ENCODE measurements at places on chromosomes 6 and 20.

- DNase-seq = no peak
These were observed 214.5 kb downstream of the TBX18 start for GRCh38 chr6:84549917-84550316.

DNA sequence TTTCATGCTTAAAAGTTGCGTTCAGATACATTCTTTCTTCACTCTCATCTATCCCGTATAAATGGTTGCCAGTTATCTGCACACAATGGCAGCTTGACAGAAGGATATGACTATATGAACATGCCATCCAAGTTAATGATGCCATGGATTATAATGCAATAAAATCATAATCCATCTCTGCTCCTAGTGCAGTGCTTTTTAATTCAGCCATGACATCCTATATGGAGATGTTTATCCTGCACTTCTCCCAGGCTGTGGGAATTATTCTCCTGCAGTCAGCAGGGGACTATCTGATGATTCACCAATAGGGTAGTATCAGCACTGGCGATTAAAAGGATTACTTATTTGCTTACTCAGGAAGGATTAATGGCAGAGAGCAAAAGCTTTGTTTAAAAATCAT, 273.8 kb downstream of the SAMD5 start:
- DNase-seq = no peak

DNA sequence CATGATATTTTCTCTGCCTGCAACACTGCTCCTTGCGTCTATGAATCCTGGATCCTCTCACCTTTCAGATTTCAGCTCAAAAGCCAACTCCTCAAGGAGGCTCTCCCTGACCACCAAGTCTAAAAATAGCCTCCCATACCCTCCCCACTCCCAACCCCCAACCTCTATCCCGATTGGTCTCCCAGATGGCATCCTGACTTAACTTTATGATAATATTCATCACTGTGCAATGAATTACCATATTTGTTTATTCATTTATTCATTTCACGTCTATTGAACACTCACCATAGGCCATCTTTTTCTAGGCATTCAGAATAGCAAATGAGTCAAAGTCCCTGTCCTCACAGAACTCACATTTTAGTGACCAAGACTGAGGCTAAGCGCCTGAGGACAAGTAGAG, 42.6 kb upstream of the NFATC2 start:
- DNase-seq = no peak

DNA sequence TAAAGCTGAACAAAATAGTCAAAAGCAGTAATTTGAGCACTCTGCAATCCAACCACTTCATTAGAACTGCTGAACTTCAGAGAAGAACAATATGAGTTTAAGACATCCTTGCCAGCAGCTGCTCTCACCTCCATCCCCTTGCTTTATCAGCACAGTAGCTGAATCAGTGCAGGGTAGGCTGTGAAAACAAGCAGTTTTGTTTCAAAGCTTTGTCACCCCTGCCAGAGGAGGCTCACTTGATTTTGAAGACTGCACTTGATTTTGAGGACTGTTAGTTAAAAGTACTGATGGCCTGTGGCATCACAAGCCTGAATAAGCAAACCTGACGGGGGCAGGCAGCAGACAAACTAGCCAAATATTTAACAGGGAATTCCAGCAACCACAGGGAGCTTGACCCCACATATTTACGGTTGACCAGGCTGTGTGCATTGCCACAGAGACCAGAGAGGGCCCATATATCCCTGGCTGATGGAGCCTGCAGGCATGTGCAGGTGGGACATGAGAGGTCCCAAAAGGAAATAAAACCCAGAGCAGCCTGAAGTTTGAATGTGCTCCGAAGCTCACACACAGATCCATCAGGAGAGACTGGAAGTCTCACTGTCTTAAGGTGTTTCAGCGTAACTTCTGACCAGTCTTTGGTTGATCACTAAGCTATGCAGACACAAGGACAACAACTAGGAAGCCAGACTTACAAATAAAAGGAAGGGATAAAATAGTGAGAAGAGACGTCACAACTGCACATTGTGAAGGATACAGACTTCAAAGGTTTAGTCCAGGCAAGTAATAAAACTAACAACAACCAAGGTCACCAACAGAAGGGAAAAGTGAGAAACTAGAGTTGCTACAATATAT, 97.4 kb downstream of the PDSS2 start:
- DNase-seq = no peak

- DNase-seq = peak; percentile 7
These were observed 119.7 kb upstream of the ZNF184 start for GRCh38 chr6:27592481-27593199.

GRCh38 chr6:97885828-97886227, 602.8 kb upstream of the MMS22L start:
- DNase-seq = no peak

DNA sequence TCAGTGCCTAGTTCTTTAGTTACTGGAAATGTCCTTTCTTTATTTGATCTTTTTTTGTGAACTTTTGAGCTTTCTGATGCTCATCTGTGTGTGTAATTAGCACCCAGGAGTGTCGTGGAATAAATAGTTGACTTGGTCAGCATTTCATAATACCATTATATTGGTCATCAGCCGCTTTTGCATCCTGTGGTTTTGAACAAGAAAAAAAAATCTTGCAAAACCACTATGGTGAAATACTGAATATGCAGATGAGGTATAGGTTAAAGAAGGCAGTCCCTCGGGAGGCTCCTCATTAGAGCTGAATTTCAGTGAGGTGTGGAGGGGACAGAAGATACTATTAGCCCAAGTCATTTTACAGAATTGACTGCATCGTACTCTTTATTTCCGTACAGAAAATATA, 90.1 kb downstream of the FOXO3 start:
- DNase-seq = no peak

Data from NCI-H1694 treated with DMSO at 0.1 percent for 48 hours (cell line).